ENCODE measurements at places on chromosomes 16 and 17.

- no peak for DNase-seq
These were observed 17.5 kb downstream of the CACNG3 start for GRCh38 chr16:24273508-24274182.

- no peak for DNase-seq
These were observed 24.0 kb downstream of the CDH13 start for GRCh38 chr16:82650804-82651203.

GRCh38 chr17:56737421-56738161, 96.1 kb downstream of the C17orf67 start:
- DNase-seq: no peak

- no peak for DNase-seq
These were observed 32.3 kb downstream of the ZNF750 start for GRCh38 chr17:82807562-82807961.

DNA sequence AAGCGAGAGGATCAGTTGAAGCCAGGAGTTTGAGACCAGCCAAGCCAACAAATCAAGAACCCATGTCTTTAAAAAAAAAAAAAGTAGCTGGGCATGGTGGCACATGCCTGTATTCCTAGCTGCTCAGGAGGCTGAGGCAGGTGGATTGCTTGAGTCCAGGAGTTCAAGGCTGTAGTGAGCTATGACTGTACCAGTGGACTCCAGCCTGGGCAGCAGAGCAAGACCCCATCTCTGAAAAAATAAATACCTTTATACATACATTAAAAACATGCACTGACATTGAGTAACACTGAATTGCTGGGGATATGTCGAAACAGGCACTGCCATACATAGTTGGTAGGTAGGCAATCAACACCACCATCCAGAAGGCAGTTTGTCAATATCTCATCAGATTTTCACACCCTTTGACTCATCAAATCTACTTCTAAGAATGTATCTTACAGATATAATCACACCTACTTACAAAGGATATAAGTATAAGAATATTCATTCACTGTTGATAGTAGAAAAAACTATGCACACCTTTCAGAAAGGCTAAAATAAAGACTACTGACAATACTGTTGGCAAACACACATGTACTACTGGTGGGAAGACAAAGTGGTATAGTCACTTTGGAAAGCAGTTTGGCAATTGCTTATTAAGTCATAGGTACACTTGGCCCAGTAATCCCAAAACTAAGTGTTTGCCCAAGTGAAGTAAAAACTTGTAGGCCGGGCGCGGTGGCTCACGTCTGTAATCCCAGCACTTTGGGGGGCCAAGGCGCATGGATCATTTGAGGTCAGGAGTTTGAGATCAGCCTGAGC, 6.4 kb upstream of the CEP20 start:
- DNase-seq: no peak

- no peak for DNase-seq
These were observed 16.6 kb downstream of the NUDT7 start for GRCh38 chr16:77738706-77739558.

GRCh38 chr16:71902656-71903365, 7.5 kb downstream of the IST1 start:
- no peak for DNase-seq

GRCh38 chr16:21663889-21664647, at the start of gene OTOA:
Gene OTOA, plus strand, starts transcription at chr16:21663968. Its CDS starts 14,547 bp downstream, at chr16:21678515.
- DNase-seq: no peak

- no peak for DNase-seq
These were observed 28.8 kb downstream of the PDIA2 start for GRCh38 chr16:311725-312124.

DNA sequence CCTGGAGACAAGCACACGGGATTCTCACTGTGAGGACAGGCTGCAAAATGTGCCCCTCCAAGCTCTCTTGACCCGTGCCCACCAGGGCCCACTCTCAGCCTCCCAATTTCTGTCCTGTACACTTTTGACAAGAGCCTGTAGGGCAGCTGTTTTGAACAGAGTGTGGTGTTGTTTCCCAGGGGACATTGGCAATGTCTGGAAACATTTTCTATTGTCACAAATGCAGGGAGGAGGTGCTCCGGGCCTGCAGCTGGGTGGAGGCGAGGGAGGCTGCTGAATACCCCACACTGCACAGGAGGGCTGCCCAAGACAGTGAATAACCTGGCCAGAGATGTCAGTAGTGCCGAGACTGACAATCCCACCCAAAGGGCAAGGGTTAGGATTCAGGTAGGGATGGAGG, 10.5 kb downstream of the CEP295NL start:
- no peak for DNase-seq

GRCh38 chr16:3646348-3646920, 8.1 kb upstream of the DNASE1 start:
- DNase-seq: no peak

GRCh38 chr17:17225901-17226300, 11.1 kb downstream of the FLCN start:
- no peak for DNase-seq

DNA sequence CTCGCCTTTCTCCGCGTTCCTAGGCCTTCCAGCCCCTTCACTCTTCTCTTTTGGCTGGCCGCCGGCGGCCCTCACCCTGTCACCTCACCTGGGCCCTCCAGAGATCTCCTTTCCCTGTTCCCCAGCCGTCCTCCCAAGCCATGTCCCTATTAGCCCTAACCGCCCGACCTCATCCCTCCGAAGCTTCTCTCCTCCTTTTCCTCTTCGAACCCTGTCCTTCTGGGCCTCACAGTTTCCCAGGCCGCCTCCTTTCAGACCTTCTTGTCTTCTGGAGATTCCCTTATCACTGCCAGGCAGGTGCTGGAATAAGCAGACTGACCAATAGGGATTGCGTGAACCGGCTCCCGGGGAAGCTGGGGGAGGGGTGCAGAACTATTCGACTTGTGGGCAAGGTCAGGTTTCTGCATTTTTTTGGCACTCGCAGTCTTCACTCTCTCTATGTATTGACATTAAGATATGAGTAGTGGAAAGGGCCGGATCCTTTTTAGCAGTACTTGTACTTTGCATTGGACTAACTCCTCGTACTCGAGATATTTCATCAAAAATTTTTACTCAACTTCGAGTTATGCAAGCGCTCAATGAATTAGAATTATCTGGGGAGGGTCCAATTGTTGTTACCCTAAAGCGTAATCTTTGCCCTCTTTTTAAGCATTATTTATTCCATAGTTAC, 690 bp downstream of the RHOT1 start:
- no peak for DNase-seq

DNA sequence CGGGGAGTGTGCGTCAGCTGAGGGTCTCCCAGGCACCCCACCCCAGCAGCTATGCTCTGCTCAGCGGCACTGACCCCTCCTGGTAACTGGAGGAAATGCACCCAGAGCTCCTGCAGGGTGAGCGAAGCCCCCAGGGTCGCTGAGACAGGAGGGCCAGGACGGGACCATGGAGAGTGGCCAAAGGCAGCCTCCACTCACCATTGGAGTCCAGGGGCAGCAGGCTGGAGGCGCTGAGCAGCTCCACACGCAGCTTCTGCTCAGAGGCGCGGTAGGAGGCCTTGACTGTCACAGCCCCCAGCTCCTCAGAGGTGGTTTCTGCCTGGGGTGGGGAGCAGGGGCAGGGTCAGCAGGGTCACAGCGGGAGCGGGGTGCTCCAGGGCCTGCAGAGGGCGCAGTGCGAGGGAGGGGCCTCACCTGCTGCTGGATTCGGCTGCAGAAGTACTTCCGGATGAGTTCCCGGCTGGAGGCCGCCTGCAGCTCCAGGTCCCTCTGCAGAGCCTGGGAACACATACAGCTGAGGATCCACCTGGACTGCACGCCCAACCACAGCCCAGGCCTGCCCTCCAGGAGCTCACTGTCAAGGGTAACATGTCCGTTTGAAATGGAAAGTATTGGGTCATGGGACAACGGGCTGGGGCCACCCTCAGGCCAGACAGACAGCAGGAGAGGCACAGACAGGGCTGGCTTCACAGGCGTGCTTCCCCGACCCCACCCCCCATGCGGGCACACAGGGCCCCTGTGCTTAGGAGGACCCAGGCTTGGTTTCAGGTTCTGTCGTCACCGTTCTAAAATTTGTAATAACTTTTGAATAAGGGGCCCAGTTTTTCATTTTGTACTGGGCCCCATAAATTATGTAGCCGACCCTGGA, 13.8 kb downstream of the UNC13D start:
- no peak for DNase-seq

GRCh38 chr17:37643869-37644268, 623 bp upstream of the DDX52 start:
- no peak for DNase-seq

DNA sequence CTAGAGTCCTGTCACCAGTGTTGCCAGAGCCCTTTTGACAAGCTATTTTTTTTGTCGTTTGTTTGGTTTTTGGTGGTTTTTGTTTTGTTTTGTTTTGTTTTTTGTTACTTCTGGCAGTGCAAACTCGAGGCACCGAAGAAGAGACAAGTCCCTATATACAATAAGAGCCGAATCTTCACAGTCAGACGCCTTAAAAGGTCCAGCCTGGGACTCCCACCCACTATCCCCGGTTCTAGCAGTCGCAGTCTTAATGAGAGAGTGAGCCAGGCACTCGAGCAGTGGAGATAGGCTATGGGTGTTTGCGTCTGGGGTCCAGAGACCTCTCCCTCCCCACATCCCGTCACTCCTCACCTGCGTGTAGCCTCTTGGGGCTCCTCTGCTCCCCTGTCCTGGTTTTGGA, 1.9 kb downstream of the OR1F1 start:
- DNase-seq: no peak

DNA sequence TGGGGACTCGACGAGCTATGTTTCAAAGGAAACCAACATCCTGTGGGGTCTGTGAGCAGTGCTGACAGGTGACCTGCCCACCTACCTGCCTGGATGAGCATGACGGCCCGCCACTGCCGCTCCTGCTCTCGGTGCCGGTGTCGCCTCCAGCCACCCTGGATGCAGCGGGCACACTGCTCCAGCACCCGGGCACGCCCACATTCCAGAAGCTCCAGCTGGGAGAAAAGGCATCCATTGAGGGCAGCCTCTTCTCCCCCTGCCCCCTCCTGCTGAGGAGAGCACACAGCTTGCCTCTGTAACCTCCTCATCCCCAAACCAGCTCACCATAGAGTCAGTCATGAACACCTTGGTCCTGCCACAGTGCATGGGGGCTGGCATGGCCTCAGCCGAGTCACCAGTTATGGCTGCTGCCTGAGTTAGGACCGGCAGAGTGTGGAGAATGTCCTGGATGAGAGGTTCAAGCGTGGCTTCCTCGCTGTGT, 14.3 kb downstream of the ZNHIT3 start:
- no peak for DNase-seq

DNA sequence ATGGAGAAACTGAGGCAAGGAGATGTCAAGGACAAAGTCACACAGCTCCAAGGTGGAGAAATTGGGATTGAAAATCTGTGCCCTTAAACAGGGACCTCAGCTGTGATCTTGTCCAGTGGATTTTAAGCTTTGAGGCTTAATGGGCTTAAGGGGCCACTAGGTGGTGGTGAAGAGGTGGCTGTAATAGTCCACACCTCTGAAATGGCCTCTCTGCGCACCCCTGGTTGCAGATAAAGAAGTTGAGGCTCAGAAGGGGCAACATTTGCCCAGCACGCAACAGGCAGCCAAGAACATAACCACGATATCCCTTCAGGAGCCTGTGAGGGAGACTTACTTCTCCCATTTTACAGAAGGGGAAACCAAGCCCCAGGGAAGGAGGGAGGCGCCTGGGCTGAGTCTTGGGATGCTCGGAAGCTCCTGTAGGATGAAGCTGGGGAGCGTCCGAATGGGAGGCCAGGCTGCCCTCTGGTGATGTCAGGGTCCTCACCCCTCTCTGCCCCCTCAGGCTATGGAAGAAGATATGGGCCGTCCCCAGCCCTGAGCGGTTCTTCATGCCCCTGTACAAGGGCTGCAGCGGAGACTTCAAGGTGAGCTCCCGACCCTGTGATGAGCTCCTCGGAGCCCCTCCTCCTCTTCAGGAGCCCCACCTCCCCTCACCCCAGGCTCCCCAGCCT, 43.7 kb downstream of the IL21R start:
- DNase-seq: no peak

DNA sequence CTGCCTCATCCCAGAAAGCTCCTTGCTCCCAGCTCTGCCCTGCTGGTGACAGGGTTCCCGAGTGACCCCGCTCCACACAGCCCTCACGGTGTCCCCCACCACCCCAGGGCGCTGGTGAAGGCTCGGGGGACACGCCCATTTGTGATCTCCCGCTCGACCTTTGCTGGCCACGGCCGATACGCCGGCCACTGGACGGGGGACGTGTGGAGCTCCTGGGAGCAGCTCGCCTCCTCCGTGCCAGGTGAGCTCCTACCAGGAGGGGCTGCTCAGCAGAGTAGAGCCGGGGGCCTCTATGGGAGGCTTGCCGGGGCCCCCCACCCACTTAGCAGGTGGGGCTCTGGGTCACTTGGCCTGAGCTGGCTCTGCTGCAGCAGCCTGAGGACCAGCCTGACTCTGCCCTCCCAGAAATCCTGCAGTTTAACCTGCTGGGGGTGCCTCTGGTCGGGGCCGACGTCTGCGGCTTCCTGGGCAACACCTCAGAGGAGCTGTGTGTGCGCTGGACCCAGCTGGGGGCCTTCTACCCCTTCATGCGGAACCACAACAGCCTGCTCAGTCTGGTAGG, 11.2 kb downstream of the GAA start:
- no peak for DNase-seq

- no peak for DNase-seq
These were observed 7.0 kb upstream of the KANSL1 start for GRCh38 chr17:46200197-46200596.

DNA sequence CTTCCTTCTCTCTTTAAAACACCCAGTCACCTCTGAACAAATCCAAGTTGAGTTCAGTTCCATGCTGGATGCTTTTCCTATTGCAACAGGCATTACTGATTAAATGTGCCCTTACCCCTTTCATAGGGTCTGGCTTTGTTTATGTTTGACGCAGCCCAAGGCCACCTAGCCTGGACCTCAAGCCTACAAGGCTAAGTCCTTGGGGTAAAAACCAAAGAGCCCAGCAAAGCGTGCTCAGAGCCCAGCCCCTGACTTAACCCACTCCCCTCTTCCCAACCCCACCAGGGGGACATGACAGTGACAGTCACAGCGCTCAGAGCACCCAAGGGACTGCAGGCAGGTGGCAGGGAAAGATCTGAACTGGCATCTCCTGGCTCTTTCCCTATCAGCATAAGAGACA, 200.6 kb downstream of the XYLT1 start:
- no peak for DNase-seq

DNA sequence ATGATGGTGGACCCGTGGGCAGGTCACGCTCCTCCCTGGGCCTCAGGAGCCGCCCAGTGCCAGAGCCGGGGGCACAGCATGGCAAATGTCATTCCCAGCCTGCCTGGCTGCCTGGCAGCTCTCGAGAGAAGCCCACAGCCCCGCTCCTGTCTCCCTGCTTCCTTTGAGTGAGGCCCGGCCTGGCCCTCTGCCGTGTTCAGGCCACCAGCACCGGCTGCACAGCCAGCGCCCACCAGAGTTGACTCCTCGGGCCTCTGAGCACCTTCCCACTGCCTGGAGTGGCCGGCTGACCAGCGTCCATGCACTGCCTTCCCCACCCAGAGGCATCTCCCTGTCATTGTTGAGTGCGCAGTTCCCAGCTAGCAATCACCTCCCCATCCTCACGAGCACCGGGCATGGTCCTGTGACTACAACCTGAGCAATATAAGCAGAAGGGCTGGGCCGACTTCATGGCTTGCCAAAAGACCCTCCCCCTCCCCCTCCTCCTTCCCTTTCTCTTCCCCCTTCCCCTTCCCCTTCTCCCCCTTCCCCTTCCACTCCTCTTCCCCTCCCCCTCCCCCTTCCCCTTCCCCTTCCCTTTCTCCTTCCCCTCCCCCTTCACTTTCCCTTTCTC, 11.9 kb upstream of the SLC38A10 start:
- DNase-seq: no peak
